ENCODE measurements at places on chromosomes 16 and 17.

DNA sequence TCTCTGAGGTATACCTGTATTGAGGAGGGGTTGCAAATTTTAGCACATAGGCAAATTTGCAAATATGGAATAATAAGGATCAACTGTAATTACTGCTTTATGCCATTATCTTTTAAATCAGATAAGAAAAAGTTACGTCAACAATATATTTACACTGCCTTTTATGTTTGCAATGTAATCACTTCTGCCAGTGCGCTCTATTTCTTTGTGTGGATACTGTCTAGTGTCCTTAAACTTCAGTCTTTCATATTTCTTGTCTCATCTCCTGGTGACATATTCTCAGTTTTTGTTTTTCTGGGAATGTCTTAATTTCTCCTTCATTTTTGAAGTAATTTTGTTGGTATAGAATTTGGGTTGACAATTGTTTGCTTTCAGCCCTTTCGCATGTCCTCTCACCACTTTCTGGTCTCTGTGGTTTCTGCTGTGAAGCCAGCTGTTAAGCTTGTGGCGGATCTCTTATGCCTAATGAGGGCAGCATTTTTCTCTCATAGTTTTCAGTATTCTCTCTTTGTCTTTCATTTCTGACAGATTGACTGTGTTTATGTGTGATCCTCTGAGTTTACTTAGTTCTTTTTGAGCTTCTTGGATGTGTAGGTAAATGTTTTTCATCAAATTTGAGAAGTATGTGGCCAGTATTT is 37.6 kb upstream of the ABCC11 start:
- no peak for DNase-seq

GRCh38 chr17:80191865-80192661 is 22.2 kb downstream of the CARD14 start:
- DNase-seq: peak; percentile 64

DNA sequence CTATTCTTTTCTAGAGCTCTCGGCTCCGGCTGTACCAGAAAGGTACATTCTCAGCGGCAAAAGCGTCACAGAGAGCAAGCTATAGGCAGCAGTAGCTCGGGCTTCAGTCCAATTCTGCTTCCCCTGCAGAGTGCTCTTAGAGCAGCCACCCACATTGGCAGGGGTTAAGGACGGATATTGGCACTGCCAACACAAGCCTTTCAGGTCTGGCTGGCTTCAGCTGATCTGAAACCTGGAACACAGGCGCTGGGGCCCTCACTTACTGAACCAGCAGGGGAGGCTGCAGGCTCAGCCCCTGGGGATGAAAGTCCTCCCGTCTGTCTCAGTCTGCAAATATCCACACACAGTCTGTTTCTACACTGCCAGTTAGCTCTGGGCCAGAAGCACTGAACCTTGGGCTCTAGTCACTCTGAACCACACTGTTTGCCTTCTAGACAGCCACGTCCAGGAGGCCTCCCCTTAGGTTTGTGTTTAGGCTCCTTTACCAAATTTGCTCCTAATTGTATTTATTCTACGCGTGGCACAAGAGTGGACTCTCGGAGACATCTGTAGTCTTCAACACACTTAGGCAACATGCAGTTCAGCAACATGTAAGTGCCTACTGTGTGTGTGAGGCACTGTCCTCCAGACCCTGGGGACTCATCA is 40.1 kb downstream of the HIC1 start:
- peak; percentile 82 for DNase-seq

GRCh38 chr17:69967910-69968411 is 107.1 kb upstream of the KCNJ16 start:
- no peak for DNase-seq

GRCh38 chr16:14135704-14136103 is 64.6 kb downstream of the MRTFB start:
- no peak for DNase-seq

GRCh38 chr17:30103921-30104320 is 12.7 kb upstream of the NSRP1 start:
- DNase-seq: no peak

- peak; percentile 21 for DNase-seq
These were observed 110.4 kb upstream of the HAS3 start for GRCh38 chr16:68995011-68995504.

DNA sequence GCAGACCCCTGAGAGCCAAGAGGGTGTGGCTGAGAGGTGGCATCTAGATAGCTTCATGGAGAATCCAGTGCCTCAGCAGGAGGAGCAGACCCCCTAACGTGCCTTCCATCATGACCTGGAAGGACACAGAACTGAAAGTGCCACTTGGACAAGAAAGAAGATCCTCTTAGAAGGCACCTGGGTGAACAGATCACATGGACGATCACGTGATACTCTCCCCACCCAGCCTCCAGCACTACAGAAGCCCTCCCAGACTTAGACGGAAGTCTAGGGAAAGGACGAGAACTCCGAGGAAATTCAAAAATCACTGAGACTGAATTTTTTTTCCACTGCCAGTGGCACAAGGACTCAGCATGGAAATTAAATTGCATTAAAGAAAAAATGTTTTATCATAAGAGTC is 113.4 kb downstream of the MRM1 start:
- no peak for DNase-seq

- DNase-seq: no peak
These were observed 166.5 kb downstream of the STX8 start for GRCh38 chr17:9408868-9409829.

DNA sequence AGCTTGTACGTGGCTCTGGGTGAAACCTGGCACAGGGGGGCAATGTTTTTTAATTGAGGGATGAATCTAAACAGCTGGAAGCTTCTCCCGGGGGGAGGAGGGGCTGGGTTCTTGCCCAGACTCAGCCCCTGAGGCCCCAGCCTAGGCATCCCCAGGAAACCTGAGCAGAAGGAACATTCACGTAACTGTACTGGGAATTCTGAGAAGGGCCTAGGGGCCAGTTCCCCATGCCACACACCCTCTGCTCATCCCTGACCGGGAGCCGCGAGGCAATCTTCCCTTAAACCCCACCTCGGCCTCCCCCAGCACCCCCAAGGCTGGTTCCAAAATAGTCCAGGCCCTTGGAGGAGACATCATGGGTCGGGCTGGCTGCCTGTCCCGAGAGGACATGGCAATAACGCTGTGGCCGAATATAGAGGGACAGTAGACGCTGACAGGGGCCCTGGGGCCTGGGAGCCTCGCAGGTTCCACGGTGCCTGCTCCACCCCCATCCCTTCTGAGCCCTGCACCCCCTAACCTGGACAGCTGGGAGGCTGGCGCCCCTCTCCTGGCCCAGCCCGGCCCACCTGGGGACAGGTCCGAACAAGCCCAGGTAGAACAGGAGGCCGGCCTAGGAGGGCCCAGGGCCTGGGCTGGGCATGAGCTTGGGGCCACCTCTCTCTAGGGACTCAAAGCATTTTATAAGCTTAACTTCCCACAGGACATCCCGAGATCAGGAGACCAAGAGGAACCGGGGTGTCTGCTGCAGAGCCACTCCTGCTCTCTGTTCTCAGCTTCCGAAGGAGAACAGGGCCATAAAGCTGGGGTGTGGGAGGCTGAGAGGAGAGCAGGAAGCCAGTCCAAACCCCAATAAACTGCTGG is 83.2 kb upstream of the TOB1 start:
- no peak for DNase-seq

- DNase-seq: no peak
These were observed 134.1 kb upstream of the GNAO1 start for GRCh38 chr16:56057151-56057550.

DNA sequence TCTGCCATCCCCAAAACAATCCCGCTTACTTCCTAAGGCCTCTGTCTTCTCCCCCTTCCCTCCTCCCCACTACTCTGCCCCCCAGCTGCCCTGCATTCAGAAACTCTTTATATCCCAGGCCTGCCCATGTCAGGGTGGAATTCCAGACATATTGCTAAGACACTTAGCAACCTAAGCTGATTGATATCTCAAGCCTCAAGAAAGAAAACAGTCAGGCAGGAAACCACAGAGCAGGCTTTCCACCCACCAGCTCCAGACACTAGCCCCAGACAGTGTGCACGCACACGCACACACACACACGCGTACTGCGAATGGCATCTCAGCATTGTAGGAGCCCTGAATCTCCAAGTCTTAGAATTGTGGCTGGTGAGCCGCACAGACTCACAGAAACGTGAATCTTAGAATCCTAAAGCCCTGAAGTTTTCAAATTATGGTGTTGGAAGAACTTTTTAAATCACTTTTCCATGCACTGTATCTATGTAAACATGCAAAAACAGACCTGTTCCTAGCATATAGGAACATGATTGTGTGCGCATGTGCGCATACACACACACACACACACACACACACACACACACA is 8.8 kb upstream of the LPCAT2 start:
- DNase-seq: no peak

DNA sequence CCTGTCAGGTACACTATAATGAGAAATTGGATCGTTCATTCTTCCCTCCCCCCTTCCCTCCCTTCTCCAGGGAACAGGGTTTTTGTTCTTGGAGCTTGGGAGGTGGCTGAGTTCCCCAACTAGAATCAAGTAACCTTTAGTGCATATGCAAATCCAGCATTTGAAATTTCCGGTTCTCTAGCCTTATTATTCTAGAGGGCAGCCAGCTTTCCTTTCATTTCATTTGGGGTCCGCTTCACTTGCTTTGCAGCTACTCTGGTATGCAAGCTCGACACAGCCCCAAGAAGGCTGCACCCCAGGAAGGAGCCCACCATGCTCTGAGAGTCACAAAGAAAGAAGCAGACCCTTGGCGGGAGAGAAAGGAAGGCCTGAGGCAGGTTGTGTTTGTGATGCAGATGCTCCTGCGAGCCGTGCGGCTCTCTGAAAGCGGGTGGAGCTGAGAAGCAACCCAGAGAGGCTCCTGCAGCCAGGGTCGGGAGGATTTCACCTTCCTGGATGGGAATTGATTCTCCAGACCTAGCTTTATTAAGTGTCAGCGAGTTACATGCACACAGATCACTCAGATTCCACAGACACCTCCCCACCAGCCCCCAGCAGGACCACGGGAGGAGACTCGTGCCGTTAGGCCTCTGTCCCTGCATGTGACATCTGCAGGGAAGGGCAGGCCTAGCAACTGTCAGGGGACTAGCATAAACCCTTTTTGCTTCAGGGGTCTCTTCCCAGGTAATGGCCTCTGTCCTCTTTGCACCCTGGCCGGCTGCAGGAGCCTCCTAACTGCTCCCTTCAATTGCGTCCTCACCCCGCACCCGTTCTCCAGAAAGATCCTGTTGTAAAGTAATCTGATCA is 34.5 kb downstream of the PMM2 start:
- DNase-seq: no peak

DNA sequence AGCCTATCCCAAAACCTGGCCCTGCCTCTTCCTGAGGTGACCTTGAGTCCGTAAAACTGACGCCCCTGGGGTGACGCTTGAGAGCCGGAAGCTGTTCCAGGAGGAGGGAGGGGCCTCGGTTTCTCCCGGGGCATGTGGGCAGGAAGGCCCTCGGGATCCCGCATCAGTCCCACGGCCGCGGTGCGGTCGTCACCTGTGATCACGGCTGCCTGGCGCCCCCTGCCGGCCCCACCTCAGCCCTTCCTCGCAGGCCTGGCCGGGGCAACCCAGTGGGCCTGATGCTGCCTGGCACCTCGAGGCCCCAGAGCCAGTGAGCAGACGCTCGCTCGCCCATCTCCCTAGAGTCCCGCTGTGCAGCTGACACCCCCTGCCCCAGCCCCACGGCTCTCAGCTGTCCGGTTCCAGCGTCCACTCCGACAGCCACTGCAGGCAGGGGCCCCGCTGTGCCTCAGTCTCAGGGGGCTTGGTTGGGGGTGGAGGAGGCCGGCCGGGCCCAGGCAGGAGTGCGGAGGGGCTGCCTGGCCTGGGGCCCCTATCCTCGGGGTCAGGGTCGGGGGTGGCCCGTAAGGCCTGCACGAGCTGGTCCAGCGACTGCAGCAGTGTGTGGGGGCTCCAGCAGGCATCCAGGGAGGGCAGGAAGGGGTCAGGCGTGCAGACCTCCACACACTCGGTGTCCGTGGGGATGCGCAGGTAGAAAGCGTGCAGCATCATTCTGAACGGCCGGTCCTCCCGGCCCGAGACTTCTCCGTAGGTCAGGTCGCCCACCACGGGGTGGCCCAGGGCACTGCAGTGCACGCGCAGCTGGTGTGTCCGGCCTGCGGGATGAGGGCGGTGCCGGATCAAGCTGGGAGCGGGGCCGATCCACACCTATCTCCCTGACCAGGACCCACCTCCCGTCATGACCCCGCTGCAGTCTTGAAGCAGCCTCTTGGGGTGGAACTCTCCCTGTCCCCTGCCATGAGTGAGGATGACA is 2.3 kb downstream of the RPUSD1 start:
- DNase-seq: peak; percentile 61

GRCh38 chr17:80274871-80275449 is 14.3 kb downstream of the RNF213 start:
- no peak for DNase-seq

DNA sequence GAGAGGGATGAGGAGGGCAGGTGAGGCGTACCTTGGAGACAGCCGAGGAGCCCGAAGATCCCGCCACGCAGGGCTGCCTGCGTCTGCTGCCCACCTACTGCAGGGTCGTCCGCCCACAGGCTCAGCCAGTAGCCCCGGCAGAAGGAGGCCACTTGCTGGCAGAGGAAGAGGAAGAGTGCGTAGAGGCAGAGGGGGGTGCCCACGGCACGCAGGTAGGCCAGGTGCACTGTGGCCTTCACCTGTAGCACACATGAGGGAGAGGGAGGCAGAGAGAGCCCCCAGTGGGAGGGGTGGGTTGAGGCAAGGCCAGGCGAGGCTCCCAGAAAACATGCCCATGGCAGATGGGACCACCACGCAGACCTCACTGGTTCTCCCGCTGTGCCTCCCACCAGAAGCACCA is 53.7 kb downstream of the ABCC6 start:
- no peak for DNase-seq

GRCh38 chr16:89406277-89406888 is 84.0 kb downstream of the ANKRD11 start:
- no peak for DNase-seq

- no peak for DNase-seq
These were observed 31.8 kb downstream of the USP7 start for GRCh38 chr16:8931859-8932258.

DNA sequence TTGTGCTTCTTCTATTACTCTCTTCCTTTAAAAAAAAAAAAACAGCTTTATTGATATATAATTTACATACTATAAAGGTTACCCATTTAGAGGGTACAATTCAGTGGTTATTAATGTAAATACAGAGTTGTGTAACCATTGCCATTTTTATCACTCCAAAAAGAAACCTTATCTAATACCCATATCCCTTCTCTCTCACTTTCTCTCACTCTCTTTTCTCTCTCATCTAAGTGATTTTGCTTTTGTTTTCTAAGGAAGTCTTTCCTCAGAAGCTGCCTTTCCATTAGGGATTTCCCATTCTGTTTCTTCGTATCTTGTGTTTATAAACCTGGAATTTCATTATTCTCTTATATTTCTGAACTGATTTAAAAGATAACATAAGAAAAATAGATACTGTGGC is 55.5 kb downstream of the NFAT5 start:
- no peak for DNase-seq

- no peak for DNase-seq
These were observed 45.4 kb upstream of the ACSF3 start for GRCh38 chr16:89048090-89048725.

- DNase-seq: no peak
These were observed 7.0 kb downstream of the PDF start for GRCh38 chr16:69323415-69323814.

DNA sequence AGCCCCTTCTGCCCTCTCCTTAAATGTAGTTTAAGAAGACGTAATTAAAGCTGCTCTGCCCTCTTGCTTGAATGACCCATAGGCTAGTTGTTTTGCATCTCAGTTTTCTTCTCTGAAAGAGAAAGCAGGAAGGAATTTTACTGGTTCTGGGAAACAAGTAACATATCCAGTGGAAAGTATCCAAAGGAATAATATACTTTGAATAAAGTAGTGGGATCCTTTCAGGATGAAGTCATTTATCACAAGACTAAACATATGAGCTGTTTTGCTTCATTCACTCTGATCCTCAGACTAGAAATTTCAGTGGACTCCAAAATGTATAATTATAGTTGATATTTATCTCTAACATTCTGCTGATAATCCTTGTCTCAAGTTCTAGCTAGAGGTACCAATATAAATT is 1297.6 kb upstream of the GOT2 start:
- DNase-seq: no peak
